ENCODE measurements at places on chromosomes 7 and 10.

DNA sequence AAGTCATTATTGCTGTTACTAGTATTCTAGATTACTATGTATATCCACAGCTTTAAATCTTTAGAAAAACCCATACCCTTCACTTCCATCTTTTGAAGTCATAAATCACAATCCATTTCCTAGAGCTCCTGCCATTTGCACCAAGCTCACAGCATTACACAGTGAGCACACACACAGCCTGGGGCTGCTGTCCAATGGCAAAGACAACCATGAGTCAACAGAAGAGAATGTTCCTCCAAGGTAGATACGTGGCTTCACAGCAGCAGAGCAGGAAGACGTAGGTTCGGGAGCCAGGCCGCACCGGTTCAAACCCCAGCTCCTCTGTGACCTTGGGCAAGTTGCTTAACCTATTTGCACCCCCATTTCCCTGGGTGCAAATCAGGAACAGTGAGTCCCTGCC lies 234.6 kb downstream of the DIP2C start:
- no peak for DNase-seq

- no peak for DNase-seq
These were observed 280.5 kb downstream of the KIF20B start for GRCh38 chr10:89981891-89982290.

DNA sequence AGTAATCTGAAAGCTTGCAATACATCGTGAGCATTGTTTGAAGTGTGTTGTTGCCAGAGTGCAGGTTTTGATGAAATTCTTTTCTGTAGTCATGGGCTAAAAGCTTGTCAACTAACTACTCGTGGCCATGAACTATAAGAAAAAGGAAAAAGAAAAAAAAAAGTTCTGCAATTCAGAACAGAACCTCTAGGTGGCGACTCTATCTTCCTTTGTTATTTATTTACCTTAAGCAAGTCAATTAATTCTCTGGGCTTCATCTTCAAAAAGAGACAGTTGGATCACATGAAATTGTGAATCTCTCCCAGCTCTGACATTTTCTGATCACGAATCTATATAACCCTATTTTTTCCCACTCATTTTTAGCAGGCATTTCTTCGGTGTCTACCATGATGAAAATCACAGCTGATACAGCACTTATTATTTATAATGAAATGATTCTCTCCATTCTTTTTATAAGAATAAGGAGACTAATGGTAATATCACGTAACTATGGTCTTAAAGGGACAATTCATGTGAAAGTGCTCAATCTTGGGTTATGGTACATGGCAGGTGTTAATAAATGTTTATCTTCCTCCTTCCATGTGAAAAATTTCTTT lies 18.8 kb downstream of the TMEM196 start:
- peak; percentile 40 for DNase-seq

DNA sequence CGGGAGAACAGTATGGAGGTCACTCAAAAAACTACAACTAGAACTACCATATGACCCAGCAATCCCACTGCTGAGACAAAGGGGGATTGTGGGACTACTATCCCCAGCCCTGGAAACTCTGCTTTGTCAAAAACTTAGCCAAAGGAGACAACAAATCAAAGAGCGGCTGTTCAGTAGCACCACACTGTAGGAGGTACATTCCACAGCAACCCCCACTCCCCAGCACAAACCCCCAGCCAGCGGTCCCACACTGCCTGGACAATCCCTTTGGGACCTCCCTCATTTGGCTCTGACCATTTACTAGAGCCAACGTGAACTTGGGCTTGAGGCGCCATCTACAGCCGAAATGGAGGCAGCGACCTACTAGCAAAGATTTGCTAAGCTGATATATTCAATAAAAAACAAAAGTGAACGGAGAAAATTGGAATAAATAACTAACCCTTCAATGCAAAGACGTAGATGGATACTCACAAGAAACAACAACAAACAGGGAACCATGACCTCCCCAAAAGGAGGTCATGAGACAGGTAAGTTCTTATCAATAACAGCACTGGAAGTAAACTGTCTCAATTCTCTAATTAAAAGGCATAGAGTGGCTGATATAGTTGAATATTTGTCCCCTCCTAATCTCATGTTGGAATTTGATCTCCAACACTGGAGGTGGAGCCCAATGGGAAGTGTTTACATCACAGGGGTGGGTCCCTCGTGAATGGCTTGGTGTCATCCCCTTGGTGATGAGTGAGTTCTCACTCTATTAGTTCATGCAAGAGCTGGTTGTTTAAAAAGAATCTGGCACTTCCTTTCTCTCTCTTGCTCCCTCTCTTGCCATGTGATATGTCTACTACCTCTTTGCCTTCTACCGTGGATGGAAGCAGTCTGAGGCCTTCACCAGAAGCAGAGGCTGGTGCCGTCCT lies 119.0 kb upstream of the KCNMA1 start:
- peak; percentile 16 for DNase-seq

GRCh38 chr10:5862360-5862961 lies 27.2 kb downstream of the ANKRD16 start:
- DNase-seq = no peak

DNA sequence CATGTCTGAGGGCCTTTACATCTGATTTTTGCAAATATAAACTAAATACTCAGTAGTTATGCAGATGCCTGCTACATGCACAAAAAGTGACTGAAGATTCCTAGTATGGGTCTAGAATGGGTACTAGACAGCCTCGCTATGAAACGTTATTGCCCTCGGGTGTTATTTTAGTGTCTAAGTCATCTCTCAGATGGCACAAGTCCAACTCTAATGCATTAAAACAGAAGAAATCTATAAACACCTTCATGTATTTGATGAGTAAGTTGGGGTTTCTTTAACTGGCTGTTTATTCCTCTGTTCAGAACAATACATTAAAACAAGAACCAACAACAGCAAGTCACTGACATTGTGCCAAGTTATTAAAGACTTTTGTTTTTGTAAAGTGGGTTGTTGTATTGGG lies 41.6 kb downstream of the TEX36 start:
- no peak for DNase-seq

DNA sequence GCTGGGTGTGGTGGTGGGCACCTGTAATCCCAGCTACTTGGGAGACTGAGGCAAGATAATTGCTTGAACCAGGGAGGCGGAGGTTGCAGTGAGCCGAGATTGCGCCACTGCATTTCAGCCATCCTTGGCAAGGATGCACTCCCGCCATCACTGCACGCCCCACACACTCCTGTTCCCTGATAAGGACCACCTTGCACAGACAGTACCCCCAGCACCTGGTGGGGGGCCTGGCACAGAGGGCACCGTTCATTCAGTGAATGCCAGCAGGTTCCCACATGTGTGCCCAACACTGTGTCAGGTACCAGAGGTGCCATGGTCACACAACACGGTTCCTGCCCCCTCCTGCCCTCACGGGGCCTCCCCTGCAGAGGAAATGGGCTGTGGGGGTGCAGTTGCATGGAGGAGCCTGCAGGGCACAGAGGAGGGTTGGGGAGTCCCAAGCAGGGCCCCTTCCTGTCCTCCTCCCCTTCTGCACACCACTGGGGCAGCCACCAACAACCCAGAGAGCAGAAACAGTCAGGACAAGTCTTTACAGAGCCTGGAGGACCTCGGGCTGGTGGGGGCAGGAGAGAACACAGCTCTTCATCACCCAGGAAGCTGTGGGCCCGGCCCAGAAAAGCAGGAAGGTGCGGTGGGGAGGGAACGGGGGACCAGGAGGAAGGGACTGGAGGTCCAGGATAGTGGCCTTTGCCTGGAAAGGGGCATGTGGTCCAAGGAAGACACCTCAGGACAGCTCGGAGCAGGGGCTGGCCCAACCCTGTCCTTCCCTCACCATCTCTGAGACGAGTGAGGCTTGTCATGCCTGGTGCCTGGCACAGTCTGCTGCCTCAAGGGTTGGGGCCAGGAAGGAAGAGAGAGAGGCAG lies 7.1 kb downstream of the CRYGN start:
- peak; percentile 55 for DNase-seq

GRCh38 chr10:119090968-119091367 lies 10.4 kb upstream of the EIF3A start:
- DNase-seq = peak; percentile 63

- no peak for DNase-seq
These were observed 102.0 kb upstream of the GLI3 start for GRCh38 chr7:42338916-42339540.

DNA sequence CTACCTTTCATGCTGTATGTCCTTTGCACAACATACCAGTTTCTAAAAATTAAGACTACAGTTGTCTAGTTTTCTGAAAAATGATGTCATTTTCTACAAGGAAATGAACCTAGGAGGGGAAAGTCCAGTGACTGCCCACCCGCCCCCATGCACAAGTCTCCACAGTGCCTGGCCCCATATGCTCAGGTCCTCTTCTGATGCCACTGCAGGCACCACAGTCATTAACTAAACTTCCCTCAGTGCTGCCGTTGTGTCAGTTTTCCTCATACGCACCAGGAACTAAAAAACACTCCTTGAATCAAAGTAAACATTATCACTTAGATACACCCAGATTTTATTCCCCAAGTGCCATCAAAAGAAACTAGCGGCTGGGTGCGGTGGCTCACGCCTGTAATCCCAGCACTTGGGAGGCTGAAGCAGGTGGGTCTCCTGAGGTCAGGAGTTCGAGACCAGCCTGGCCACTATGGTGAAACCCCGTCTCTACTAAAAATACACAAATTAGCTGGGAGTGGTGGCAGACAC lies 6.9 kb upstream of the TNS3 start:
- no peak for DNase-seq

Measured in Jurkat, Clone E6-1 (cell line).